ENCODE measurements at places on chromosomes 2 and 18.

DNA sequence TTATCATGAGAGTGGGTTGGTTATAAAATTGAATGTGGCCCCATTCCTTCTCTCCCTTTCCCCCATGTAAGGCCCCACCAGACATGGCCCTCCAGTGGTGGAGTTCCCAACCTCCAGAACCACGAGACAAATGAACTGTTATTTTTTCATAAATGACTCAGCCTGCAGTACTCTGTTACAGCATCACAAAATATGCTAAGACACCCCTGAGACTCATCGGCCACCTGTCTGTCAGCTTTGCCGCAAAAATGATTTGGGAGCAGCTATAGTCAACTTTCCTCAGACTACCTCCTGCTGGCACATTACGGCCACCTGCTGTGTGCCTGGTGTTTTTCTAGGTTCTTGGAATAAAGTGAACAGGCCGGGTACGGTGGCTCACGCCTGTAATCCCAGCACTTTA lies 21.4 kb upstream of the C1QL2 start:
- no peak for DNase-seq

- no peak for DNase-seq
Observed at GRCh38 chr2:23901966-23902846, 24.7 kb downstream of the ATAD2B start.

- no peak for DNase-seq
Observed at GRCh38 chr2:143632751-143633374, 503.6 kb downstream of the ARHGAP15 start.

DNA sequence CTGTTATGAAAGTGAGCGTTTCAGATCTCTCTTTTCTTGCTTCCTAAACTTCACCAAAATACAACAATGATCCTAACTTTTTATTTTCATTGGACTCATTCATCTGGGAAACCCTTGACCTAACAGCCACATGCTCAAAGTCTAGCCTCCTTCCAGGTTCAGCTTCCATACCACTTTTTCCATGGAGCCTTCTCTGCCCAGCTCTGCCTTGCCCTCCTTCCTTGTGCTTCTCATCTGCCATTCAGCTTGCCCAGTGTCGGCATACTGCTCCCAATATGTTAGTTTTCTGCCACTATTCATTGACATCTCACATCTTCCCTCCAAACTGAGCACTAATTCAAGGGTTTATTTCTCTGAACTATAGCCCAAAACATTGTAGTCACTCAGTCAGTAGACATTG lies 214.7 kb downstream of the RAD51AP2 start:
- DNase-seq: no peak

GRCh38 chr2:77294474-77294873 lies 227.7 kb downstream of the LRRTM4 start:
- no peak for DNase-seq

DNA sequence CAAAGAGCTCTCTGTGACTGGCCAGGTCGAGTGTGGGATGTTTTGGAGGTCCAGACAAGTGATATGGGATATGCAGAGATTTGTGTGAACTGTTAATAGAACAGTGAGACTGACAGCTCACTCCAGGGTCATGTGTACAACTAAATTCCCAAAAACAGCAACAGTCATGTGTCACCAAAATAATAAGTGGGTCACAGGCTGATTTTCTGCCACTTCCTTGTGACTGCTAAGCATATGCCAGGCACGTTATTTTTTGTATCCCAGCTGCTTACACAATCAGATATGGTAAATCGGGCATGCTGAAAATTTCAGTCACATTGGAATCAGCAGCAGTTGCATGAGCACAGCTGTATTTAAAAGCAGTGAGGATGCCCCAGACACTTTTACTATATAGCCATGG lies 198.7 kb downstream of the PTGR3 start:
- no peak for DNase-seq

DNA sequence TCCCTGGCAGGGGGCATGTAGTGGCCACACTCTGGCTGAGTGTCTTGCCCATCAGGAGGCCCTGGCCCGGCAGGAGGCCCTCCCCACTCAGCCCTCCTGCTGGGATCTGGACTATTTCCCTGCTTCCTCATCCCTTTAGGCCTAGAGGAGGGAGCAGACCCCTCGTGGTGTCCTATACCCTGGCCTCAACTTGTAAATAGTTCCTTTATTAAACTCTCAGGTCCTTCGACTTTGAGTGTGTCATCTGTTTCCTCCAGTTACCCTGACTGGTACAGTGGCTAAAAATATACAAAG lies 166.7 kb upstream of the GLI2 start:
- DNase-seq: no peak

DNA sequence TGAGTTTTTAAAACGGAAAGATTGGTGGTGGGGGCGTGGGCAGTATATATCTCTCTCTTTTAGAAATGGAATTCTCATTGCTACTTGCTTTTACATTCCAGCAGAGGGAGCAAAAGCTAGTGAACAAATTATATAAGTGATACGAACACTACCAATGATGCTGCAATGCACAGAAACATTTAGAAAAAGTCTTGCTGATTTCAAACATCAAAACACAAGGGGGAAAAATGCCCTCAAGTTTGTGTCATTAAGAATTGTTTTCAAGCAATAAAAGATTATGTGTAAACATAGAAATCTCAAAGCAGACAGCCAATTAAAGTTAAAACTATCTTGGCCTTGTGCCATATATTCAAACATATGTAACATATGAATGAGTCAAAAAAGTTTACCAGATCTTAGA lies 296.3 kb upstream of the KCNJ3 start:
- no peak for DNase-seq

- DNase-seq: no peak
Observed at GRCh38 chr2:19747310-19748072, 154.3 kb downstream of the TTC32 start.

- DNase-seq: no peak
Observed at GRCh38 chr18:74221081-74221480, 70.7 kb downstream of the CYB5A start.
